ENCODE measurements at places on chromosomes 13 and 19.

GRCh38 chr19:52956917-52957316, 5.8 kb downstream of the ZNF816 start:
- DNase-seq, result no peak

DNA sequence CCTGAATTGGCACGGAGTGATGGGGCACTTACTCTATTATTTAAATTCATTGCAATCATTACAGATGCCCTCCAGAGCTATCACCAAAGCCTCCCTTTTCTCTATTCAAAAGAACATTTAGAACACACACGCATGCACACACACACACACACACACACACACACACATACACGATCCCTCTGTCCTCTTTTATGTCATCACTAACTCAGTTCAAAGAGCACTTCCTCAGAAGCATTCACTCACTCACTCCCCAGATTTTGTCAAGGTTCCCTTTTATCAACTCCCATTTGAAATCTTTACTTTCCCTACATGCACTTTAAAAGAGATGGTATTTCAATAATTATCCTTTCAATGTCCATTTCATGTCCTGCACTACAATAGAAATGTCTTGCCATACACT, 22.4 kb upstream of the IGFL4 start:
- DNase-seq, result no peak

- DNase-seq, result no peak
Observed at GRCh38 chr13:45441633-45442032, 23.1 kb upstream of the COG3 start.

DNA sequence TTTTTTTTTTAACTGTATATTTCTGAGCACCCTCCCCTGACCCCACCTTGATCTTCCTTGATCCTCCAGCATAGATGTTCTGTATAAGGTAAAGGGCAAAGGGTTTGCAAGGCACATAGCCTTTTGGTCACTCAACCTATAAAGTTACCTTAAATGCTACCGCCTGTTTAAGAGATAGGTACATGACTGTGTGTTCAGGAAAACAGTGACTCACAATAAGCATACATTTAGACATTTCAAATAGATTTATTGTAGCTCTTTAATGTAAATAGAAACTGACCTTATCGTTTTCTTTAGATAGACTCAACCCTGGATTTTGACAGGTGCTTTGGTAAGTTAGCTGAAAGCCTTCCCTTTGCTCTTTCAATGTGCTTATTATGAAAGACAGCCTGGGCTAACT, 15.2 kb upstream of the SLC10A2 start:
- no peak for DNase-seq

DNA sequence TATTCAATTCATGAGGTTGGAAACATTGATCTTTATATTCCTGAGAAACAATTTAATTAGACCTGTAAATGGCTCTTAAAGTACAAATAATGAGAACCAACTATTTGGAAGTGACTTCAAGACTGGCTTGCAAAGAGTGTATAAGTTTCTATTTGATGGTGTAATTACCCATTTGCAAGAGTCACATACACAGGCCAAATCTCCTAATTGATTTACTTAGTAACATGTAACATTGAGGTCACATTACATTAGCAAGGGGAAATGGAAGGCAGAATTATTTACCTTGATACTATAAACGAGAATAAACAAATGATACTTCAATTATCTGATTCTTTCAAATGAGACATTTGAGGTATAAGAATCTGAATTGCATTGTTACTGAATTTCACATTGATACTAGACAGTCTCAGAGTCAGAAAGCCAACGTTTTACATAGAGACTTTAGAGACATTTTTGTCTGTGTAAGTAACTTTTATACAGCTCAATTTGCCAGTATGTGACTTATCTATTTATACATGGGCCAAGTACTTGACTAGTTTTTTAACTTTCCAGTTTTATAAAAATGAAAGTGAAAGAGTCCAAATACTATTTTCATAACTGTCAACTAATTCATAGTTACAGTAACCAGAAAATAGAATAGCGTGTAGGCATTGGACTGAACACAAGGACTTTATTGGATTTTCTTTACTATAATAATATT, 95.6 kb upstream of the RFC3 start:
- no peak for DNase-seq

DNA sequence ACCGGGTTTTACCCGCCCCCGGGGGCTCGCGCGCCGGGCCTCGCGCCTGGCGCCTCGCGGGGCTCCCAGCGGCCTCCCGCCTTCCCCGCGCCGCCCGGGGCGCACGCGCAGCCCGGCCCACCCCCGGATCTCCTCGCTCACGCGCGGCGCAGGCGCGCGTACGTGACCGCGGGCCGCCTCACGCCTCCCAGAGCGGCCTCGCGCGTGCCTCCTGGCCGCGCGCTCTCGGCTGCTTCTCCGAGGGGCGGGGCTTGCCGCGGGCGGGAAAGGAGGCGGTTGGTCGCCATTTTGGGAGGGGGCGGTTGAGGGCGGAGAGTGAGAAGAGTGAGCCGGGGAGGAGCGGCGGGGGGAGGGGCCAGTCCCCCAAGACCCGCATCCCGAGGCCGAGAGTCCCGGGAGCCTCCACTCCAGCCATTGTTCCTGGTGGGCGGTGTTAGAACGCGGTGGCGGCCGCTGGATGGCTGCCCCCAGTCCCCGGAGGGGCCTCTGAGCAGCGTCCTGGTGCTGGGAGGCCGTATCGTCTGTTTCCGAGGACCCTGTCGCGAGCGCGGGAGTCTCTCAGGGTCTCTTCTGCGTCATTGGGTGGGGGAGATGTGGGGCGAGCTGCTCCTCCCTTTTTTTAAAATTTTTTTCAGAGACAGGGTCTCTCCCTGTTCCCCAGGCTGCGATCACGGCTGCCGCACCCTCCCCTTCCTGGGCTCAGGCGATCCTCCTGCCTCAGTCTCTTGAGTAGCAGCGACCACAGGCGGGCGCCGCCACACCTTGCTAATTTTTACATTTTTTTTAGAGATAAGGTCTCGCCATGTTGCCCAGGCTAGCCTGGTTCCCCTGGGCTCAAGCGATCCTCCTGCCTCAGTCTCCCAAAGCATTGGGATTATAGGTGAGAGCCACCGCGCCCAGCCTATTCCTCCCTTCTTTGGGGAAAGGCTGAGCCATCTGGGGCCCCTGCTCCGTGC, at the start of gene ZNF541:
ZNF541 (minus strand) TSS at position 78 of the 956 bp plus-strand sequence. CDS start 17,292 bp downstream, outside the sequence.
- peak; percentile 25 for DNase-seq

DNA sequence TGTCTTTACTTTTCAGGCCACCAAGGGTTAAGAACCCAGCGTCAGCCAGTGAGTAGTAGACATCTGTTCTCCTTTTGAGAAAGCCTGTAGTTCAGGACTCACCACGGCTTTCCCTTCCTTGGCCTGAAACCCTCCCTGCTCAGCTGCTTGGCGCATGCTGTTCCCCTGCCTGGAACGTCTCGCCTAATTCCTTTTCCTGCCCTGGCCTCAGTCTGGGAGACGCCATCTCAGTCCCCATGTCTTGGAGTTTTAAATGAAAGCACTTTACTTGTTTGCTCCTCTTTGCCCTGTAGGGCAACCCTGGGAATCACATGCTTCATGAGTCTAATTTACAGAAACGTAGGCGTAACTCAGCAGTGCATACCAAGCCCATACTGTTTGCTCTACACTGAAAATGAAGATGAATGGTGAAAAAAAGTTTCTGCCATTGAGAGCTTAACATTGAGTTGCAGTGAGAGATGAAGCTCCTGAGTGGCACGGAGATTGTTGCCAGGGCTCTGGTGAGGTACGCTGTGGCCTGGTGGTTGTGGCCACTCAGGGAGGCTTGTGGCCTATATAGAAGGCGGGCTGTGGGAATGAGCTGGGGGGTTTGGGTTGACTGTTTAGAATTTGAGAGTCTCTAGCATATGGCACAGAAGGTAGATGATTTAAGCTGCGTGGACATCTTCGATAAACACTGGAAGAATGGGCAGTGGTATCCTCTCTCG, 52.8 kb downstream of the GATAD2A start:
- no peak for DNase-seq

DNA sequence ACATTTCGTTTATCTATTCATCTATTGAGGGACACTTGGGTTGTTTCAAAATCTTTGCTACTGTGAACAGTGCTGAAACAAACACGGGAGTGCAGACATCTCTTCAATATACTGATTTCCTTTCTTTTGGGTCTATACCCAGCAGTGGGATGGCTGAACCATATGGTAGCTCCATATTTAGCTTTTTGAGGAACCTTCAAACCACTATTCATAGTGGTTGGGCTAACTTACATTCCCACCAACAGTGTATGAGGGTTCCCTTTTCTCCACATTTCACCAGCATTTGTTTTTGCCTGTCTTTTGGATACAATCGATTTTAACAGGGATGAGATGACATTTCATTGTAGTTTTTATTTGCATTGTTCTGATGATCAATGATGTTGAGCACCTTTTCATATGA, 798.2 kb downstream of the UQCRFS1 start:
- no peak for DNase-seq

DNA sequence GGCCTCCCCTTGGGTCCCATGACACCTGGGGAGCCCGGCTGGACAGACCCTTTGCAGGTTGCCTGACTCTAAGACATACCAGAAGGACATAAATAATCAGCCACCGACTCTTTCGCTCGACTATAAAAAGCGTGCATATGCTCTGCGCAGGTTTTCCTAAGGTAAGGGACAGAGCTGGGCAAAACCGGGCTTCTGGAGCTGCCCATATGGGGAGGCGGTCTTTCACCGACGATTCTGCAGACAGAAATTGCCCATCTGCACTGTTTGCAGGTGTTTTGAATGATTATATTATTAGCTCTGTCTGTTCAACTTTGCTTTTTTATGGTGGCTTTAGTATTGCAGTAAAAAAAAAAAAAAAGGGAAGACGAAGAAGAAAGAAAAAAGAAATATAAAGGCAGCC, 347.2 kb downstream of the TSHZ3 start:
- no peak for DNase-seq

DNA sequence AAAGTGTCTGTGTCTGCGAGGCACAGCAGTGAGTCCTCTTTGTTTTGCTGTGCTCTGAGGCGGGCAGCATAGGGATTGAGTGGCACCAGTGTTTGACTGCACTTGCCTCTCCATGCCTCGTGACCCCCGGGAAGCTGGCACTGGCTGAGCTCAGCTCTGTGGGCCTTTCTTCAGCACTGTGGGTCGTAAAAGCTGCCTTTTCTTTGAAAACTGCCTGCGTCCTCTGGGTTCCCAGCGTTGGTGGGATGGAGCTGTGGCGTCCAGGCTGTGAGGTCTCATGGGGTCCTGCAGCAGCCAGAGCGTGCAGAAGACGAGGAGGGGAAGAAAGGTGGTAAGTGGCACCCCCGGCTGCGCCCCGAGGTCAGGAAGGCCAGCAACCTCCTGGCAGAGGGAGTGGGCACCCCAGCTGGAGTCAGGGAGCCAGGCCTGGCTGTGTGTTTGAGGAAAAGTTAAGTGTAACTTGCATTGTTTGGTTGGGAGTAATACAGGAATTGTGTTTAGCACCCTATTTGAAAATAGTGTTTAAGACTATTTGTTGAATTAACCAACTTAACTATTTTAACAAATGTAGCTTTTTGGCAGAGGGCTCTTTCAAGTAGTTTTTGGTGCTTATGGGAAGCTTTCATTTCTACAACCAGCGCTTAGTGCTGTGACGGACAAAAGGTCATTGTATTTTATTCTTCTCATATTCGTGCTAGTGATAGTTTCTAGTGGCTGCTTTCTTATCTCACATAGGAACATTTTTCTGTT, 79.3 kb upstream of the TEX29 start:
- DNase-seq, result no peak

DNA sequence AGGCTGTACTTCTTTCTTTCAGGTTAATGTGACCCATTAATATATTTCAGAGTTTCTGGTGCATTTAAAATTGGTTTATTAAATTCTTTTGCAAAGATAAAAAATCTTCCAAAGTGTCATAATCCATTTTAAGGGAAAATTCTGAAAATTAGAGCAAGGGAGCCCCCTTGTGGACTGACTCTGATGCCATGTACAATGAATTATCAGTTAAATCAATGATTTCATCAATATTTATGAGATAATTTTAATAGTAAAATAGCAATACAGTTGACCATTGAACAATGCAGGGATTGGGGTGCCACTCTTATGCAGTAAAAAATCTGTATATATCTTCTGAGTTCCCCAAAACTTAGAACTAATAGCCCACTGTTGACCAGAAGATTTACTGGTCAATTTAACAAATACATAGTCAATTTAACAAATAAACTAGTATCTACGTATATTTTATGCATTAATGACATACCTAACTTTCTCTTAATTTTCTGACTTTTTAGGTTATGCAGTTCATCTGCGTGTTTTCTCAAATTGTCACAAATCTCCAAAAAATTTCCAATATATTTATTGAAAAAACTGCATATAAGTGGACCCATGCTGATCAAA, 479.1 kb upstream of the MIR17HG start:
- DNase-seq, result no peak

DNA sequence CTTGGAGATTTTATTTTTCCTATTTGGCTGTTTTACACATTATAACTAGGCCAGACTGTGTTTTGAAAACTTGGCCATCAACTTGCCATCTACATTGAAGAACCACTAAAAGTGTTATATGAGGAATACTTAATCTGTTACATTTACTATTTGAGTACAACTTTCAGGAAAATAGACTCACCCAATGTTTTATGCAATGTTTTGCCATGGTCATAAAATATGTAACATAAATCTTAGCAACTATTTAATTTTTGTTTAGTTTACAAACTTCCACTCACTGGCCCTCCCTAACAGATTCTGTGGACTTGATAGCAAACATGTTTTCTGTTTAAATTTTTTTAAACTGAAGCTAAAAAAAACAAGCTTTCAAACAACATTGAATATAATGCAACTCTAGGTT, 23.7 kb upstream of the TRPC4 start:
- DNase-seq, result no peak

GRCh38 chr19:58335630-58336029, 8.8 kb downstream of the ZSCAN22 start:
- no peak for DNase-seq

DNA sequence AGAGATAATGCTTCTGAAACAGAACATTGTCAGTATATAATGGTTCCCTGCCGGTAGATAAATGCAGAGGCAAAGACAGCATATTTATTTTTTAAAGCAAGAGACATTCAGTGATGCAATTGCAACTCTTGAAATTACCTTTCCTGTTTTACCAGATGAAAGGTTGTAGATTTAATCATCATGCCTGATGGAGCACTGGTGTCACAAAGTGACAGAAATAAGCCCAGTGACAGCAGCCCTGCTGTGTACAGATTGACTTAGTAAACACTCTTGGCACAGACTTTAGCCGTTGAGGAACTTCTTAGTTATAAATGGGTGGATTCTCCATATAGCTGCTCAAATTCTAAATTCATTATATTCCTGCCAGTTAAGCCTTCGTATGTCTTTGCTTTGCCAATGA, 172.5 kb downstream of the ITGBL1 start:
- no peak for DNase-seq

GRCh38 chr13:77692746-77693448, 4.6 kb upstream of the SLAIN1 start:
- no peak for DNase-seq

Measured in forelimb muscle (tissue), 1 donor.